ENCODE measurements at places on chromosomes 1 and 21. TPM values are rescaled to one million over a fixed set of nuclear protein-coding genes. Genes with fewer than 3 reads are reported as not detected.

DNA sequence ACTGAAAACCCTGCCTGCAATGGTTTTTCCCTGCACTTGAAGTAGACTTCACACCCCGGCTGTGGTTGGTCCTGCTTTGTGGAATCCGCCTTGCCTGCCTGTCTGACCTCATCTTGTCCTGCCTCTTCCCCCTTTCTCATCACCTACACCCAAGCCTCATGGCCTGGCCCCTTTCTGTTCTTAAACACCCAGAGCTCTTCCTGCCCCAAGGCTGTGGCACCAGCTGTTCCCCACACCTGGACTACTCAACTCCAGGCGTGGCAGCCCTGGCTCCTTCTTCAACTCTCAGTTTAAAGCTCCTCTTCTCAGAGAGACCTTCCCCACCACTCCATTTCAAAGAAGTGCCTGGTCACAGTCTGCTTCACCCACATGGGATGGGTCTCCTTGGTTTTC, 27.0 kb downstream of the KIAA1614 start:
- no peaks in the 10 kb centered on the region for H3K27me3 ChIP-seq
- H3K36me3 ChIP-seq: no peaks in the 10 kb centered on the region
- no peak for DNase-seq
- no peak overlapping the region for H3K27ac ChIP-seq
- H3K4me1 ChIP-seq: no peaks in the 10 kb centered on the region
- H3K4me3 ChIP-seq: no peak overlapping the region

Gene RNU1-4
- under 0.01 TPM for total RNA-seq

Gene MROH9
- 0.07 TPM for total RNA-seq

Gene CFAP45
- 16.7 TPM for total RNA-seq

- H3K4me1 ChIP-seq: no peaks in the 10 kb centered on the region
- H3K36me3 ChIP-seq: no peaks in the 10 kb centered on the region
- H3K4me3 ChIP-seq: no peak overlapping the region
- no peak overlapping the region for H3K27ac ChIP-seq
- DNase-seq: no peak
These were observed 21.2 kb downstream of the DDX20 start for GRCh38 chr1:111776861-111777260.

- no peak for DNase-seq
- no peak overlapping the region for H3K27ac ChIP-seq
- no peaks in the 10 kb centered on the region for H3K4me1 ChIP-seq
- H3K27me3 ChIP-seq: no peaks in the 10 kb centered on the region
These were observed 46.3 kb downstream of the ADGRL2 start for GRCh38 chr1:81847063-81847462.

DNA sequence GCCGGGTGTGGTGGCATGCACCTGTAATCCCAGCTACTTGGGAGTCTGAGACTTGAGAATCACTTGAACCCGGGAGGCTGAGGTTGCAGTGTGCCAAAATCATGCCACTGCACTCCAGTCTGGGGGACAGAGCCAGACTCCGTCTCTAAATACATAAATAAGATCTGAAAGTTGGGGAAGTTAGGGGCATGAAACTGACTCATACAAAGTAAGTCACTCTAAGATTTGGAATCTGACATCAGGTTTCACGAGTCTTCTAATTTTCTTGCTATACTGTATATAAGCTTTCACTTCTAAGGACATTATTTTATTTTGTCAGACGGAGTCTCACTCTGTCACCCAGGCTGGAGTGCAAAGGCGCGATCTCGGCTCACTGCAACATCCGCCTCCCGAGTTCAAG, 30.1 kb downstream of the RNF19B start:
- no peaks in the 10 kb centered on the region for H3K36me3 ChIP-seq
- no peaks in the 10 kb centered on the region for H3K27me3 ChIP-seq
- H3K4me1 ChIP-seq: peaks cover 1% of the 10 kb centered on the region
- no peak overlapping the region for H3K27ac ChIP-seq
- H3K4me3 ChIP-seq: no peak overlapping the region

Gene RHBDL2
- total RNA-seq: not detected

Gene OR10X1
- total RNA-seq: not detected

DNA sequence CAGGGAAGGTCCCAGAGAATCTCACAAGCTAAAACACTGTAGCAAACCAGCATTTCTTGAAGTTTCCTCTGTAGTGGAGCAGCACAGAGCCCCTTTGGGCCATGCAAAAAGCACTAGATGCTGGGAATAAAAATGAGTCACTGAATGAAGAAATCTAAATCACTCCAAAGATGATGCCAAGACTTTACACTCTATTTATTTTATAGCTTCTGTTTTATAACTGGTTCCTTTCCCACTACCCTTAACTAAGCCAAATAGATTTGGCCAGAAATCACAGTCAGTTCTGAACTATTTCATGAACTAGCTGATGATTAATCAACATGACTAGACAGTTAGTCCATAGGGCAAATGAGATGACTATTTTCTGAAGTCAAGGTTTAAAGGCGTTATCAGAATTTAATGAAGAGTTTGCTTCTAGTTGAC, 89.5 kb downstream of the SCMH1 start:
- no peaks in the 10 kb centered on the region for H3K36me3 ChIP-seq
- H3K27ac ChIP-seq: no peak overlapping the region
- no peaks in the 10 kb centered on the region for H3K27me3 ChIP-seq
- no peaks in the 10 kb centered on the region for H3K4me1 ChIP-seq
- H3K4me3 ChIP-seq: no peak overlapping the region
- no peak for DNase-seq

- no peak overlapping the region for H3K27ac ChIP-seq
- DNase-seq: no peak
- no peak overlapping the region for H3K4me3 ChIP-seq
- H3K27me3 ChIP-seq: no peaks in the 10 kb centered on the region
- no peaks in the 10 kb centered on the region for H3K4me1 ChIP-seq
These were observed 62.2 kb downstream of the S100B start for GRCh38 chr21:46542588-46543124.

- H3K36me3 ChIP-seq: no peaks in the 10 kb centered on the region
- no peak overlapping the region for H3K4me3 ChIP-seq
- no peak overlapping the region for H3K27ac ChIP-seq
- peaks cover 3% of the 10 kb centered on the region for H3K4me1 ChIP-seq
- H3K27me3 ChIP-seq: no peaks in the 10 kb centered on the region
These were observed 59.0 kb downstream of the UBE2T start for GRCh38 chr1:202282596-202283283.

GRCh38 chr1:26822737-26823395, 3.6 kb upstream of the ZDHHC18 start:
- H3K4me1 ChIP-seq: peaks cover 4% of the 10 kb centered on the region
- no peak overlapping the region for H3K4me3 ChIP-seq
- no peak for DNase-seq
- H3K27me3 ChIP-seq: no peaks in the 10 kb centered on the region
- no peak overlapping the region for H3K27ac ChIP-seq
- no peaks in the 10 kb centered on the region for H3K36me3 ChIP-seq

DNA sequence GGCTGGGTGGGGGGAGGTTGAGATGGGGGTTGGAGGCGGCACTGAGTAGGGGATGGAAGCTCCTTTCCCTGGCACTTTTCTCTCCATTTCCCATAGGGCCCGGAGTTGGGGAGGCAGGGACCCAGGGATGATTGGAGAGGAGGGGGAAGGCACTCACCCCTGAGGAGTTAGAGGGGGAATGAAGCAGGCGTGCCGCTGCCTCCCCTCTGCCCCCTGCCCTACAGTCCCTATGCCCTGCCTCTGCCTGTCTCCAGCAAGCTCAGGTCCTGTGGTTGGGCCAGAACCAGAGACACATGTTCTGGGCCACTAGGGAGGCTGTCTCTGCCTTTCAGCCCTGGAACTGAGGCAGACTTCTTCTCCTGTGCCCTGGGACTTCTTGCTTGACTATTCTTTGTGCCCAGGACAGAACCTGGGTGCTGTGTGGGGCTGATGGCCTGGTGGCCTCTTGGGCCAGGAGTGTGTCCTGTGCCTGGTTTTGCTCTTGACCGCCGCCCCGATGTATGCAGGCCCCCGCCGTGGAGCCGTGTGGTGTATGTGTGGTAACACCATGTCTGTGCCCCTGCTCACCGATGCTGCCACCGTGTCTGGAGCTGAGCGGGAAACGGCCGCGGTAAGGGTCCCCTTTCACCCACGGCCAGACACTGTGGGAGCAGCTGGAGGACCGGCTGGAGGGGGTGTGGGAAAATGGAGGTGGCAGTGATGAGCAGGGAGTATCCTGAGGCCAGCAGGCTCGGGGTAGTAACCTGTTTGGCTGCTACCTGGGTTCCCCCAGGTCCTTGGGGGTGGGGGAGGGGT, 1.4 kb downstream of the LYPLA2 start:
- peaks cover 27% of the 10 kb centered on the region for H3K4me1 ChIP-seq
- H3K4me3 ChIP-seq: peak overlapping the region; percentile 84
- H3K27me3 ChIP-seq: no peaks in the 10 kb centered on the region

DNA sequence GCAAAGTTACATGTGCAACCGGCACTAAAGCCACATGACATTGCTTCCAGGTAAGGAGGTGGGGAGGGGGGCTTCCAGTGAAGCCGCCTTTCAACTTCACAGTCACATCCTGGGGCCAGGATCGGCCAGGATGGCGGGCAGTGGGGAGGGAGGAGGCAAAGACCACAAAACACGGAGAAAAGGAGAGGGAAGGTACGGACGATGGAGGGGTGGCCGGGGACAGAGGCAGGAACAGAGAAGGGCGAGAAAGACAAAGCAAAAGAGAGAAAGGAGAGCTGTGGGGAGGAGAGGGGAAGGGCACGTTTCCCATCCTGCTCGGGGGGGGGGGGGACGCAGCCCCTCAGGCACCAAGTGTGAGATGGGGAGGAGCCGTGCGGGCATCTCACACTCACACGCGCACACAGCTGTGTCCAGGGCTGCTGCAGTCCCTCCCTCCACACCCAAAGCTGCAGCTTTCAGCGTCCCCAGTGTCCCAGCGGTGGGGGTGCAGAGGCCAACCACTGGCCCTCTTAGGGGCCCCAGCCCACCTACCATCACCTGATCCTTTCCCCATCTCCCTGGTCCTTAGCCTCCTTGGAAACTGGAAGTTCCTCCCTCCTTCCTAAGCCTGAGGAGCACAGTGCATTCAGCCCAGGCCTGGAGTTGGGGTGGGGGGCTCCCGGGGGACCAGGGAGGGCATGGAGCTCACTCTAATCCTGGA, 2.4 kb downstream of the SH2D5 start:
- H3K36me3 ChIP-seq: no peaks in the 10 kb centered on the region
- H3K4me3 ChIP-seq: no peak overlapping the region
- DNase-seq: no peak
- H3K4me1 ChIP-seq: peaks cover 7% of the 10 kb centered on the region
- no peaks in the 10 kb centered on the region for H3K27me3 ChIP-seq
- H3K27ac ChIP-seq: no peak overlapping the region

Gene KMO
- 0.87 TPM for total RNA-seq

GRCh38 chr1:210360852-210361477, 32.3 kb downstream of the HHAT start:
- no peak overlapping the region for H3K4me3 ChIP-seq
- H3K27me3 ChIP-seq: no peaks in the 10 kb centered on the region
- no peak overlapping the region for H3K27ac ChIP-seq
- H3K4me1 ChIP-seq: no peaks in the 10 kb centered on the region
- no peak for DNase-seq

Gene AADACL3
- total RNA-seq: not detected
